ENCODE measurements at places on chromosomes 7 and 10.

GRCh38 chr7:80134536-80135308 lies at the start of gene GNAI1:
TSS of gene GNAI1 (plus strand) at chr7:80134831. CDS start at chr7:80135161, 330 bp downstream.
- no peak for DNase-seq

- no peak for DNase-seq
These were observed 169.4 kb downstream of the ARHGAP12 start for GRCh38 chr10:31759124-31759798.

GRCh38 chr7:16428672-16429071 lies 7.3 kb upstream of the CRPPA start:
- DNase-seq: no peak

- no peak for DNase-seq
These were observed 61.6 kb upstream of the GPR26 start for GRCh38 chr10:123604506-123604905.

DNA sequence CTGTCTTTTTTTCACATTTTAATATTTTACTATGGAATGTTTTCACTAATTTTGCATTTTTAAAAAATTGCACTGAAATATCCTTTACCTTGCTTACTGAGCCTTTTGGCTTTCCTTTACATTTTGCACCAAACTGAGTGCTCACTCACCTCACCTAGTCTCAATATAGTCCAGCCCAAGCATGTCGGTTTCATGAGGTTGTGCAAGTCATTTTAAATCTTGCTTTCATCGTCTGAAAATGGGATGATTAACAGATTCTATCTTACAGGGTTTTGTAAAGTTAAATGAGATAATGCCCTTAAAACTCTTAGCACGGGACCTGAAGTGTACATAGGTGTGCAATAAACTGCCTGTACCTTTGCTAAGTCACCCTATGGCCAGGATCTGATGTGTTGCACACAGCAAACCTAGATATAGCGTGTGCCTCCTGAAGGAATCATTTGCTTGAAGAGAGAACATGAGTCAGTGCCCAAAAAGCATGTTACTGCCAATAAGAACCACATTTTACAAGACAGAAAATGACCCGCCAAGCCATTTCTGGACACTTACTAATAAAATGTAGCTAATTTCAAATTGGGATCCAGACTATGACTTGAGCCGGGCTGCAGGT lies 199.8 kb downstream of the JCAD start:
- no peak for DNase-seq

DNA sequence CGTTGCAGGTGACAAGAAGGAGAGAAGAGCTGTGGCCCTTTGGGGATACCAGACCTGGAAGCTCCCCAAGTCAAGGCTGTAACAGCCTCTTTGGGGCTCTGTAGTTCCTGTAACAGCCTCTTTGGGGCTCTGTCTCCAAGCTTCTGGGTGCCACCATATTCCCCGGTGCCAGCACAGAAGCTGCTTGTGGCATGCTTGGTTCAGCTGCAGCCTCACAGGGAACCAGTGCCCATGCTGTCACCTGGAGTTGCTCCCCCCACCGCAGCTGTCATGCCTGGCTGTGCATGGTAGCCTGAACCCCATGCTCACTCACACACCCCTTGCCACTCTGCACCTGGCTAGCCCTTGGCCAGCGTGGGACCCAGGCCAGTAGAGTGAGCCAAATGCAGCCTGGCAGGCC lies 109.1 kb downstream of the ELAPOR2 start:
- DNase-seq: no peak

DNA sequence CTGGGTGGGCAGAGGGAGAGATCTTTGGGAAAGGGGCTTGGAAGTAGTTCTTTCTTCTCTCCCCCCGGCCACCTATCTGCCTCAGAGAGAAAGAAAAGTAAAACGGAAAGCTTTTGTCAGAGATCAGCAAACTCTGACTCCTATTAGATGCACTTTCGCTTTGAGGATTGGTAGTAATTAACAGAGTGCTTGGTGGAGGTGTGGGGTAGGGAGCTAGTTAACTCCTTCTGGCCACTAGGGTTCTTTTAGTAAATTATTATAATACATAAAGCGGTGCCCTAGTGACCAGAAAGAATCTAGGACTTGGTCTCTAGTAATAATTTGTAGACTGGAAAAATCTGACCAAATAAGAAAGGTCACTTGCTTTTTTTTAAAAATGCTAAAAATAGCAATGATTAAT lies 54.6 kb downstream of the CPVL start:
- DNase-seq: no peak

GRCh38 chr7:48101352-48101751 lies 12.3 kb downstream of the UPP1 start:
- no peak for DNase-seq

GRCh38 chr7:149615690-149616270 lies 118.2 kb upstream of the ZNF746 start:
- no peak for DNase-seq

DNA sequence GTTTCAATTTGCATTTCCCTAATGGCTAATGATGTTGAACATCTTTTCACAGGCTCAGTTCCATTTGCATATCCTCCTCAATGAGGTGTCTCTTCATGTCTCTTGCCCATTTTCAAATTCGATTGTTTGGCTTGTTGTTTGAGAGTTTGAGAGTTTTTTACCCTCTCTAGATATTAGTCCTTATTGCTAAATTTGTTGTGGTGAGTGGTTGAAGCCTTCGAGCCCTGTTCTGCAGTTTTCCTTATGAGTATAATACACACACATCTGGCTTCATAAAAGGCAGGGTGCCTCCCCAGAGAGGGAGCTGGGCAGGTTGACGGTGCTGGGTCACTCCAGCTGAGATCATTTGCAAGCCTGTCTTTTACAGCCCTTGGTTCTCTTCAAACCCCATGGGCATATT lies 65.1 kb downstream of the RGS10 start:
- DNase-seq: no peak

- DNase-seq: no peak
These were observed 18.6 kb upstream of the GSAP start for GRCh38 chr7:77434570-77435275.
